GM12865 (cell line): ENCODE measurements at places on chromosomes 4 and X.

- peak; percentile 42 for DNase-seq
Measured at GRCh38 chr4:76688619-76689144, 209.3 kb downstream of the SOWAHB start.

DNA sequence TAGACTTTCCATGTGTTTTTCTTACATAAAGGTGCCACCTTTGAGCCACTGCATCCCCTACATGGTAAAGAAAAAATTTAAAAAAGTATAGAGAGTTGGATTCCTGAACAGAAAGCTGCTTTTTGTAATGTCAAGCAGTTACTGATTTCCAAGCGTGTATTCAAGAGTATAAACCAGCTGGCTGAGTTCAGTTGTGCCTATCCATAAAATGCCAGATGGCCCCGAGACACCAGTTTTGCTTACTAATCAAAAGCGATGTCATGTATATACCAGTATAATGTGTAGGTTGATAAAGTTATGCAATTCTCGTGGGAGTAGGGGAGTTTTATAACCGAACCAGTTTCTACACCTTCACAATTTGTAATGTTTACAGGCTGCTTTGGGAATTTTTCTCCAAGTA lies 26.2 kb upstream of the PNPLA4 start:
- no peak for DNase-seq

GRCh38 chr4:24212642-24213041 lies 322.8 kb upstream of the PPARGC1A start:
- no peak for DNase-seq

- no peak for DNase-seq
Measured at GRCh38 chr4:139736661-139737060, 71.0 kb downstream of the MGST2 start.

DNA sequence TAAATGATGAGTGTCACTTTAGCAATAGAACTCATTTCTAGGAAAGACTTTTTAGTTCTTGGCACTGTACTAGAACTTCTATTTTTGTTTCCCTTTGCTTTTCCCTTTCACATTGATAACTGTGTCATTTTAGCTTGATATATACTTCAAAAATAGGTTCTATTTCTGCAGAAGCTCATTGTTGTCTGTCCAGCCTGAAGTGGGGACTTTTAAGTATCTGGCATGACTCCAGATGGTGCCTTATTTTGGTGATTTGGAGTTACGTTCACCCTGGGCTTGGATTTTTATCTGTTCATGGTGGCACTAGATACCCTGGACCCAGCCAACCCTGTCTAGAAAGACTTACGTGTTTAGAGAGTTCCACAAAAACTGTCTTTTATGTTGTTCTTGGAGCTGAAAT lies 3.4 kb downstream of the ABHD18 start:
- DNase-seq: no peak

DNA sequence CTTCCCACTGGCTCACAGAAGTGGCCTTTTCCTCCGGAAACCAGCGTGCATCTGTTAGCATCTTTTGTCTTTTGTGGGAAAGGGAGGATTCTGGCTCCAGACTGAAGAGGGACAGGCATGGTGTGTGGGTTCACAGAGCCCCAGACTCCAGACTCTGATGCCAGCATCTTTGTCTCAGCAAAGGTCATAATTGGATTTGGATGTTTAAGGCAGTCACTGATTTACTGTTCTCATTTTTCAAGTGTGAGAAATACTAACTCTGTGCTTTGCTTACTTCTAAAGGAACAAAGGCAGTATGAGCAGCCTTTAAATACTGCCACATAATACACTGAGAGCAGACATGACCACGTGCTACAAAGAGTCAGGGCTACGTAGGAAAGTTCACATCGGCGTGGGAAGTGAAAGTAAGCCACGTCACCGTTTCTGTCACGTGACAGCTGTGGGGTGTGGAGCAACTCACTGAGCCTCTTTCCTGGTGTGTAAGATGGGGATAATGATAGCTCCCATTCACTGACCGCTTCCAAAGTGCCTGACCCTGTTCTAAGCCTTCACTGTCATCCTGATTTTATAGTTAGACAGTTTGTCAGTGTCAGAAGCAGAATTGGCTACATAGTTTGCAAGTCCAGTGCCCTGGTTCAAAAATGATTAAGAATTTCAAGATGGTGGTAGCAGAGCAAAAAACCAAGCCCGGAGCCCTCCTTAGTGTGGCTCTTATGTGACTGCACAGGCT lies 24.8 kb upstream of the TMSB4X start:
- DNase-seq: peak; percentile 95

DNA sequence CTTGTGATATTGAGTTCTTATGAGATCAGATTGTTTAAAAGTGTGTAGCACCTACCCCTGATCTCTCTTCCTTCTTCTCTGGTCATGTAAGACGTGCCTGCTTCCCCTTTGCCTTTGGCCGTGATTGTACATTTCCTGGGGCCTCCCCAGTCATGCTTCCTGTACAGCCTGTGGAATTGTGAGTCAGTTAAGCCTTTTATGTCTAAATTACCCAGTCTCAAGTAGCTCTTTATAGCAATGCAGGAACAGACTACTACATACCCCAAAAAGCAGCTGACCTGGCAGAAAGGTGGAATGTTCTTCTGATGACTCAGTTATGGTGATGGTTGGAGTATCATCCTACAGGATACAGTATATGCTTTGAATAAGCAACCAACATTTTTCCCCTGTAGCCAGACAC lies 11.4 kb upstream of the MCUB start:
- DNase-seq: peak; percentile 8

DNA sequence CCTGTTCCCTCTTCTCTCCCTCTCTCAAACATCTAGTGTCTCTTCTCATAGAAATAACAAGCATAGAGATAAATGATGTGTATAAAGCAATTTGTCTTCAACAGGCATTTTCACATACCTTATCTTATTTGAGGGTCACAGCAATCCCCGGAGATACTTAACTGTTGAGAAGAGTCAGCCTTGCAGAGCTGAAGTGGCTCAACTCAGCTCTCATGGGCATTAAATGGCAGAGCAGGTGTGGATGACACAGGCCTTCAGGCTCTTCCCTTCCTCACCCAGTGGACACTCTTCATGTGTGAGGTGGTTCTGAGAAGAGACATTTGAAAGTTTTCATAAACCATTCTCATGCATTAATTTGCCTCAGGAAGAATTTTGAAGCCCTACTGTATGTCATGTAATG lies 134.2 kb downstream of the AFF2 start:
- no peak for DNase-seq

GRCh38 chr4:125096662-125097061 lies 218.1 kb upstream of the FAT4 start:
- DNase-seq: no peak

- DNase-seq: no peak
Measured at GRCh38 chrX:70497026-70497425, 52.4 kb downstream of the DLG3 start.

- no peak for DNase-seq
Measured at GRCh38 chr4:2217726-2218125, 24.2 kb downstream of the HAUS3 start.

DNA sequence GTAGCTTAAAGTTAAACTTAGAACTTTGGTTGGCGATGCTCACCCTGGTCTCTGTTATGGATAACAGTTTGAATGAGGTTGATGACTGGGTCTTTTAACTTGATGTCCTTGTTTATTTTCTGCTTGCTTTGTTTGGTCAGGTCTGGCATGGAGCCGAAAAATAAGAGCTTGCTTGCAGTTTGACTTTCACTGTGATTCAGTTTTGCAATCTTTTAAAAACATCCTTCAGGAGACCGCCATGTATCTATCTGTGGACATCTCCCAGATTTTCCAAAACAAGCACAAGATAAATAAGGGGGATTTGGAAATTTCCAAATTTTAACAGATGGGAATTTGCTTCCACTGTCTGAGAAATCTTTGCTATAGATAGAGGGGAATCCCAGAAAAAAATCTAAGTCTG lies 246.7 kb downstream of the PALLD start:
- no peak for DNase-seq

- no peak for DNase-seq
Measured at GRCh38 chr4:108774809-108775530, 12.1 kb upstream of the ETNPPL start.

- no peak for DNase-seq
Measured at GRCh38 chrX:143095321-143095720, 69.6 kb downstream of the SPANXN4 start.

GRCh38 chrX:71912156-71912555 lies 1.5 kb downstream of the NHSL2 start:
- no peak for DNase-seq

DNA sequence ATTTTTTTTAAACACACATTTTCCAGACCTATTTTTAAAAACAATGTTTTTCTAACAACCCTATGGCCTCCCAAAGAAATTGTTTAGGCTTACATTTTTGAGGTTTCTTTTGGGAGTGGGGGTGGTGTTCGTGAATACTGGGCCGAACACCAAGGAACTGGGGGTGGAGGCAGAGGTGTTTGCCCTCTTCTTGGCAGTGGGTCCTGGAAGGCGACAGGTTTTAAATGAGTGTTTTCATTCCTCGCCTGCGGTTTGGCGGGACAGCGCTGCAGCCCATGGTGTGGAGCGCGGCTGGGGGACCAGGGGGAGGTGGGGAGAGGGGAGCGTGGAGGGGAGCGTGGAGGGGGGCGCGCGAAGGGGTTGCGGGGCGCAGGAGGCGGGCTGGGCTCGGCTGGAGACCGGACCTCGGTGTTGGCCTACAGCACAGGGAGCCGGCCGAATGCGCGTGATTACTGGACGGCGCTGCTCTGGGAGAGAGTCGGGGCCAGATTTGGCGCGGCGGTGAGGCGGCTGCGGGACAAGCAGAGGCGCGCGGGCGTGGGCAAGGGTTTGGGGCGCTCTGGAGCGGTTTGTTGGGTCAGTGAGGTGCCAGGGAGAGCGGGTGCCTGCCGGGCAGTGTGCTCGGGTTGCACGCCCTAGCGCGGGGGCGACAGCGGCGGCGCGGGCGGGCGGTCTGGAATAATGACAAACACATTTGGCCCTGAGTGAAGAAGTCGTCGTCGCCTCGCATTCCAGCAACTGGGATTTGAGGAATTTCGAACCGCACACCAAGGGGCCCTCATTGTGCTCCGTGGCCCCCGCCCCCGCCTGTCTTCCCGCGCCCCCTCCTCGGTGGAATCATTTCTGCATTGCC lies 764 bp downstream of the PDGFRA start:
- no peak for DNase-seq

- DNase-seq: no peak
Measured at GRCh38 chrX:18598413-18598812, 73.5 kb downstream of the RS1 start.
